NCI-H1436 (cell line): ENCODE measurements at places on chromosomes 13 and 19.

- DNase-seq: no peak
Observed at GRCh38 chr19:14814982-14815652, 19.9 kb downstream of the OR7A5 start.

DNA sequence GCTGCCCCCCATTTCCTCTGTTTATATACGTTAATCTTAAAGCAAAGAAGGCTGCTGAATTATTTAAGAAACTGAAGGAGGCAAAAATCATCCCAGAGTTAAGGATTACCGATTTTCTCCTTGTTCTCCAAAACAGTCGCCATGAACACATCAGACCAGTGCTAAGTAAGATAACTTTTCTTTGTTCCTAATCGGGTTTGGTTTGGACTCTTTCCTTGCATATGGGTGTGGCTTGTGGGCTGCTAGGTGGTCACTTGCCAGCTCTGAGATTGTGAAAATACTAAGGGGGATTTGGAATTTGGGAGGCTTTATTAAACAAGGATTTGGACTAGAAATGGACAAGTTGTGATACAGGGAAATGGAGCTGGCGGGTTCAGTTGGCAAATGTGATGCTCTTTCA, 212.1 kb downstream of the OXGR1 start:
- no peak for DNase-seq

DNA sequence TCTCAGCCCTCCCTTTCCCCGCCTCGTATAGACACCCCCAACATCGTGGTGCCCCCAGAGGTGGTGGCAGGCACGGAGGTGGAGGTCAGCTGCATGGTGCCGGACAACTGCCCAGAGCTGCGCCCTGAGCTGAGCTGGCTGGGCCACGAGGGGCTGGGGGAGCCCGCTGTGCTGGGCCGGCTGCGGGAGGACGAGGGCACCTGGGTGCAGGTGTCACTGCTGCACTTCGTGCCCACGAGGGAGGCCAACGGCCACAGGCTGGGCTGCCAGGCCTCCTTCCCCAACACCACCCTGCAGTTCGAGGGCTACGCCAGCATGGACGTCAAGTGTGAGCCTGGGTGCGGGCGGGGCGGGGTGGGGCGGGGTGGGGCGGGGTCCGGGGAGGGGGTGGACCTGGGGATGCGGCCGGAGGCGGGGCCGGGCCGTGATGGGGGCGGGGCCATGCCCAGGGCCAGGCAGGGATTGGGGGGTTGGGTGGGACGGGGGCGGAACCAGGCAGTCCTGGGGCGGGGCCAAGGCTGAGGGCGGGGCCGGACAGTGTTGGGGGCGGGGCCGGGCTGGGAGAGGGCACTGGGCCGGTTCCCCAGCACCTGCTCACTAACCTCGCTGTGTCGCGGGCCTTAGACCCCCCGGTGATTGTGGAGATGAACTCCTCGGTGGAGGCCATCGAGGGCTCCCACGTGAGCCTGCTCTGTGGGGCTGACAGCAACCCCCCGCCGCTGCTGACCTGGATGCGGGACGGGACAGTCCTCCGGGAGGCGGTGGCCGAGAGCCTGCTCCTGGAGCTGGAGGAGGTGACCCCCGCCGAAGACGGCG, 7.8 kb downstream of the MAG start:
- no peak for DNase-seq

DNA sequence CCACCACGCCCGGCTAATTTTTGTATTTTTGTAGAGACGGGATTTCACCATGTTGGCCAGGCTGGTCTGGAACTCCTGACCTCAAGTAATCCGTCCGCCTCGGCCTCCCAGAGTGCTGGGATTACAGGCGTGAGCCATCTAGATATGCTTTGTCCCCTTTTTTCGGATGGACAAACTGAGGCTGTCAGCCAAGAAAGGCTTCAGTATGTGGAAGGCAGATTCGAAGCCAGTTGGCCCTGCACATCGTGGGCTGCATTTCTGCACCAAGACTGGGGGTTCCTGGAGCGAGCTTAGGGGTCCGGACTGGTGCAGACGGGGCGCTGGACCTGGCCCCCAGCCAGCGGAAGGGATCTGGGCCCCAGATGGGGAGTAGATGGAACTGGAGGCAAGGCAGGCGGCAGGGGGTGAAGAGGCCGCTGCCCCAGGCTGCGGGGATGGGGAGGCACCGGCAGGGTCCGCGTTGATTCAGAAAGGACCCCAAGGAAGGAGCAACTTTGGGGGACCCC, 9.7 kb upstream of the JUND start:
- DNase-seq: no peak
